ENCODE measurements at places on chromosomes 11 and 22.

- peak; percentile 73 for DNase-seq
These were observed 99.4 kb upstream of the BLID start for GRCh38 chr11:122215244-122215992.

- no peak for DNase-seq
These were observed 127.6 kb upstream of the C11orf58 start for GRCh38 chr11:16610738-16611388.

DNA sequence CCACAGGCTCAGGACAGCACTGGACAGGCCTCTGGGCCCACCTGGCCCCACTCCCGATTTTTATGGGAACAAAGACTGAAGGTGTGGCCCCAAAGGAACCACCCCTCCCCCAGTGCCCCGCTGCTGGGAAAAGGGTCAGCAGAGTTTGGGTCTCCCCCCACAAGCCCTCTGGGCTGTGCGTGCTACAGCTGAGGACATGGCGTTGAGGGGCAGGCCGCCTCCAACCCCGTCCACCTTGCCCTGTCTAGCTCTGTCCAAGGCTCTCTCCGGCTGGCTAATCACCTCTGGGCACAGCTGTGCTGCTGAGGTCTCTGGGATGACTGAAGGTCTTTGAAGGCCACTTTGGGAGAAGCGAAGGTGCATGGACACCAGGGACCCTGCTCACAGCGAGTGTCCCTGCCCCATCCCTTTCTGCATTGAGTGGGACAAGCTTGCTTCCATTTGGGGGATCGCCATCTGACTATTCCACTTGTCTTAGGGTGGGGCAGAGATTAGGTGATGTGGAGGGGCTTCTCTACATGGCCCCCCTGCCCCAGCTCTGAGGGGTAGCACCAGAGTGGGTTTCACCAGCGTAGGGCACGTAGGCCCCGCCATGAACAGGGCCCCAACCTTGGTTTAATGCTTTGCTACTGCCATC, 6.5 kb downstream of the ASCL2 start:
- no peak for DNase-seq

DNA sequence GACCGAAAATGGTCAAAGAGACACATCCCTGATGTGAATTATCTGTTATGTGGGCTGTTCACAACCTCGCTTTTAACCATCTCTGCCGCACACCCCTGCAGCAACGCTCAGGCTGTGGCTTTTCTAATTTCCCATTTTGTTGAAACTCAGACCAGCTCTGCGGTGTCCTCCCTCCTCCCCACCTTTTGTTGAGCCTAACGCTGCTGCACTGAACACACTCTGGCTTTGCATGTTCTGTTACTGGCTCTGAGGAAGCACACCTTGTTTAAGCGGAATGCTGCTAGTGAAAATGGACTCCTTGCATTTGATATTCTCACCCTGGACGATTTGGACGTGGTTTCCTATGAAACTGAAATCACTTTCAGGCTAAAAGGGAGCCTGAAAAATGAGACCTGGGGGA, 198.5 kb upstream of the MTNR1B start:
- DNase-seq = no peak

DNA sequence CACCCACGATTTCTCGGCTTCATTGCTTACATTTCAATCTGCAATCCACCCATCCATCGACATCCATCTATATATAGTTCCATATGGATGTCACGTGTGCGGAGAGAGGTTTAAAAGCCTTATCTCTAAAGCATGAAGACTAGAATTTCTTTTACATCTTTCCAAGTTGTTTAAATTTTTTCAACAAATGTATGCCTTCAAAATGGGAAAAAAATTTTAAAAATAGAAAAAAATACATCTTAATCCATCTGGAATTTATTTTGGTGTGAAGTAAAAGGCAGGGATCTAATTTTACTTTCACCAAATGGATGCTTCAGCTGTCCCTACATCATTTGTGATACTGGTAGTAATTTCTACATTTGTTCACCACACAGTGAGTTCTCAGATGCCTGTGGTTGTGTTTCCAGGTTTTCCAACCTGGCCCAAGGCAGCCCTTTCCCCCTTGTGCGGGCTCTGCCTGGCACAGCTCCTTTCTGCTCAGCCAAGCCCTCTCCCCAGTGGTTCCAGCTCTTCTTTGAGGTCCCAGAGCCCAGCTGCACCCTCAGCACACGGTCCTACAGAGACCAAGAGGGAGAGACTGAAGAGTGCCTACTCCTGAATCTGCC, 37.6 kb upstream of the KLHL35 start:
- DNase-seq = no peak

- DNase-seq = no peak
These were observed 17.4 kb downstream of the CEP164 start for GRCh38 chr11:117345039-117345438.

DNA sequence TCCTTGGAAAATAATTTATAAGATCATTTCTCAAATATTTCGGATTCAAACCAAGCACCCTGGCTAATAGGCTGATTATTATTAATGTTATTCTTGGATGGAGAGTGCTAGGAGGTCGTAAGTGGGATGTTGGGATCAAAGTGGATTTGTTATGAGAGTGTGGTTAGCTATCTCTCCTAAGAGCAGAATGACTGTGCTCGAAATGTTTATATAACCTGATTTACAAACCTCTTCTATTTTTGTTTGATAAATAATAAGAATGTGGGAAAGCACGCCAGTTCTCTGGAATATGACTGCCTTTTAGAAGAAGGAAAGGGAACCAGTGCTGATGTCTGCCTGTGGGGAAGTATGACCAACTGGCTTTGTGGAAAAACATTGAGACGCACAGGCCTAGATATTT, 527.5 kb downstream of the NTM start:
- no peak for DNase-seq

GRCh38 chr11:75384438-75385080, 14.8 kb upstream of the RPS3 start:
- peak; percentile 52 for DNase-seq

DNA sequence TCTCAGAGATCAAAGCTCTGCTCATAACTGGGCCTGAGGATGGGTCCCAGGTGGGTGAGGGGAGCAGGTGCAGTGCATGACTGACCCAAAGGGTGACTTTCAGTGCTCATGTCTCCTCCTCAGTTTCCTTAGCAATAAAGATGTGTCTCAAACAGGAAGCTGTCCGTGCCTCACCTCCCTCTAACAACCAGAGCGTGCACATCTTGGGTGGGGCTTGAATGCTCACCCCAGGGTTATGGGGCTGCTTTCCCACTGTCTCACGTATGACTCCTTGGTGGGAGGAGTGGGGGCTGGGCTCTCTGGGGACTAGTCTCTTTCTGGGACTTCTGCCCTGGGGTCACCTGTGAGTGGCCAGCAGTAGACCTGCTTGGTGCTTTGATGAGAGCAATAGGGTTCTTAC, 53.9 kb upstream of the PHOX2A start:
- DNase-seq = no peak

GRCh38 chr11:111352231-111352746, 26.8 kb downstream of the POU2AF1 start:
- no peak for DNase-seq

Data from NCI-H1105 treated with DMSO at 0.1 percent for 48 hours (cell line).